ENCODE measurements at places on chromosomes 7 and 10.

DNA sequence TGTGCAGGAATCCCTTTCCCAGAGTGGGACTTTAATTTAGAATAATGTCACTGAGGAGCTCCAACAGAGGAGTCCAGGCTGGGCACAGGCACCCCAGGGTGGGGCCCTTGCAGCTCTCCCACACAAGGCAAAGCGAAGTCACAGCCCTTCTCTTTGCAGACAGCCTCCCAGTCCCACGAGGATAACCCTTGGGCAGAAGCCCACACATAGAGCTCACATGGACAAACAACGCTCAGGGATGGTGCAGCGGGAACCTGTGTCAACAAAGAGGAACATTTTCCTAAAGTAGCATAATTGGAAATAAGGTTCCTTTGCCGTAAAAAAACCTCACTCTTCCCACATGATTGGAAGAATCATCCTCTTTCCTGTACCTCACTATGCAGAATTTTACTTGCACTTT is 29.3 kb upstream of the GGCT start:
- no peak for DNase-seq

- no peak for DNase-seq
Observed at GRCh38 chr10:24027107-24027506, 181.8 kb upstream of the KIAA1217 start.

DNA sequence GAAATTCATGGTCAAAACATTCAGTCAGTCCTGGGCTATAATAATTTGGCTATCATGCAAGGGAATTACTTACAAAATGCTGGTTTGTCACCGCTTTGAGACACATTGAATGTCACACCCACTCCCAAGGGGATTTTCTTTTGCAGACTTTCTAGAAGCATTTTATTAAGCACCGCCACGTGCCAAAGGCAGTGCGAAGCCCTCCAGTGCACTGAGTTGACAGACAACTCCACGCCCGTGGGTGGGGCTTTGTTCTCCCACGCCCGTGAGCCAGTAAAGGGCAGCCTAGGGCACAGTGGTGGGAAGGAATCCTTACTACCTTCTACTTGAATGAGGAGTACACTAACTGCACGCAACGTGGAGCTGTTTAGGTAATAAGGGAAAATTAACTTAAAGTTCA is 515.8 kb downstream of the KCNMA1 start:
- DNase-seq = no peak

- DNase-seq = no peak
Observed at GRCh38 chr7:143183024-143183423, at the start of gene TAS2R39. Gene TAS2R39 (plus strand): TSS chr7:143183419. CDS start chr7:143183419, 0 bp downstream.

- DNase-seq = no peak
Observed at GRCh38 chr7:24764972-24765744, 7.9 kb upstream of the GSDME start.

DNA sequence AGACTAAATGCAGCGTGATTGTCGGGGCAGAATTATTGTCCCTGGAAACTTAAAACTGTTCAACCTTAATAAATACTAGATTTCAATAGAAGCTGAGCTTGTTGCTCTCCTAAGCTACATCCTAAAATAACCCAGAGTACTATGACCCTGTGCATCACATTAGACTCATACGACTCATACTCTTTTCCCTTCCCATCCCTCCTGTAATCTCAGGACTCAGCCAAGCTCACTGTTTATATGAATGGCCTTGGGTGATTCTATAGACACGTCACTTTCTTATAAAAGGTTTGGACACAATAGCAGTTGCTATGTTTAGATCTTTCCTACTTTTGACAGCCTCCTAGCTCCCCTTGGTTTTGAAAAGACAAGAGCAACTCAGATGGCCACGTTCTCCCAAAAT is 17.2 kb downstream of the TCF7L2 start:
- DNase-seq = peak; percentile 41

DNA sequence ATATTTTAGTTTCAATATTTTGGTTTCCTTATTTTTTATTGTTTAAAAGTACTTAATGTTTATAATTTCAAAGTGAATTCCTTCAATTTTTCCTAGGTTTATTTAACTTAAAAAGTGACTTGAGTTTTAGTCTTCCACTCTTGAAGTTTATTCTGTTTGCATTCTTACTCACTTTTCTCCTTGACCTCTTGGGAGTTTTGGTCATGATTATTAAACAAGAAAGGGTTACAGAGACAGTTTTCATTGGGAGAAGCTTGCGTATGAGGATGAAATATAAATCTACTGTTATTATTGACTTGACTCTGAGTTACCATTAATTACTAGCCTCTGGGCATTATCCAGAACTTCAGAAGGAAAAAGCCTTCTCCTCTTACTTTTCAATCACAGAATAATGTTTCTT is 216.0 kb downstream of the BMPER start:
- DNase-seq = no peak

DNA sequence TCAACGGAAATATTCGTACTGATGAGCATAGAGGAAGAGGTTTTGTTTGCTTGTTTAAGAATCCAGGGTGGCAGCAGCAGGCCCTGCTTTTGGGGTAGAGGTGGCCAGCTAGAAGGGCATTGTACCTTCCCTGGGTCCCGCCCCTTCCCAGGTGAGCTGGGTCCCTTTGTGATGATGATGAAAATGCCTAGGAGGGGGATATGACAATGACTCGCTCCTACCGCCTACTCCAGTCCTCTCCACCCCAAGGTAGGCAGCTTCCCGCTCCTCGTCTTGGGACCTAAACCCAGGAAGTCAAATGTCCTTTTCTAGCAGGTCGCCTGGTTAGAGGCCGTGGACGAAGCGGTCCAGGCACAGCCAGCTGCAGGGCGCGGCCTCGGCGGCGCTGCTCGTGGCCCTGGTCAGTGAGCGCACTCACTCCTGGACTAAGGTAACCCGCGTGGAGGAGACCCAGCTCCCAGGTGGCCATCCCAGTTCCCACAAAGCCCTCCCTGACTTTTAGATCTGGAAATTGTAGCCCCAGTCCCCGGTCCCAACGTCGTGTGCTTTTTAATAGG is 141.4 kb downstream of the LSMEM1 start:
- no peak for DNase-seq

DNA sequence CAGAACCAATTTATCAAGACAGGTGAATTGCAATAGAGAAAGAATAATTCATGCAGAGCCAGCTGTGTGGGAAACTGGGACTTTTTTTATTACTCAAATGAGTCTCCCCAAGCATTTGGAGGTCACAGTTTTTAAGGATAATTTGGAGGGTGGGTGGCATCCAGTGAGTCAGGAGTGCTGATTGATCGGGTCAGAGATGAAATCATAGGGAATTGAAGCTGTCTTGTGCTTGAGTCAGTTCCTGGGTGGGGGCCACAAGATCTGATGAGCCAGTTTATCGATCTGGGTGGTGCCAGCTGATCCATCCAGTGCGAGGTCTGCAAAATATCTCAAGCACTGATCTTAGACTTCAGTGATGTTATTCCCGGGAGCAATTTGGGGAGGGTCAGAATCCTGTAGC is 9.9 kb upstream of the MYO1G start:
- no peak for DNase-seq

DNA sequence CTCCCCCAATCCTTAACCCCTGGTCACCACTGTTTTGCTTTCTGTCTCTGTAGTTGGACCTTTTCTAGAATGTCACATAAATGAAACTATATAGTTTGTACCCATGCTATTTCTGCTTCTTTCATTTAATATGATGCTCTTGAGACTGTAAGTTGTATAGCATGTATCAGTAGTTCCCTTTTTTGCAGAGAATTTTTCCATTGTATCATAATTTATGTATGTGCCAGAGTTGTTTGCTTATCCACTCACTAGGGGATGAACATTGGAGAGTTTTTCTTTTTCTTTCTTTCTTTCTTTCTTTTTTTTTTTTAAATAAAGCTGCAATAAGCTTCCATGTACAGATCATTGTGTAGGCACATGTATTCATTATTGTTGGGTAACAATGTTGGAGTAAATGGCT is 544.8 kb downstream of the CNTNAP2 start:
- no peak for DNase-seq

- DNase-seq = no peak
Observed at GRCh38 chr10:30488316-30488715, 54.3 kb downstream of the MAP3K8 start.

All from BJ (cell line).